ENCODE measurements at places on chromosomes 7 and 10.

DNA sequence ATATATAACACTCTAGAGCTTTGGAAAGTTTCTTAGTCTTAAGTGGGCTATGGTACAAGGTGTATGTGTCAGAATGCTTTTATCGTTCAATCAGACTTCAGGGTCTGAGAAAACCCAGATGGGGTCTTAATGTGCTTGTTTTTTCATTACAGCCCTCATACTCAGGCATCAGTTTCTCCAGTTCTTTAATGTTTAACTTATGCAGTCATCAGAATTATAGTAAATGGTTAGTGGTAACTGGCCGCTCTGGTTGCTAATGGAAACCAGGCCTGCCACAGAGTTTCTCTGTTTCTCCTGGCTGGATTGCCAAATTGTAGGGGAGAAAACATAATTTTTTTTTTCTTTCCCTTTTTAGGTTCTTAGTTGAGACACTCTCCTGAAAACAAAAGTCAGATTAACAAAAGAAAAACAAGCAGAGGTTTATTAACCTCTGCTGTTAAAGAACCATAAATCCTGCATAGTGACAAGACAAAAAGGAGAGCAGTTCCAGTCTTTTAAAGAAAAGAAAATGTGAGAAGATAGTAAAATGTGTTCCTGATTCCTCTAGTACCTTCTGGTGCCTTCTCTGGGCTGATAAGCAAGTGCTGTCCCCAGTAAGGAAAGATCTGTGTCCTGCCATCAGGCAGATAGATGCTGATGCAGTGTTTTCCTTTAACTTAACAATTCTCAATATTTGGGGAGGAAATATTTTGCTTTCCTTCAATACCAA is 21.5 kb upstream of the GHITM start:
- no peak for DNase-seq

DNA sequence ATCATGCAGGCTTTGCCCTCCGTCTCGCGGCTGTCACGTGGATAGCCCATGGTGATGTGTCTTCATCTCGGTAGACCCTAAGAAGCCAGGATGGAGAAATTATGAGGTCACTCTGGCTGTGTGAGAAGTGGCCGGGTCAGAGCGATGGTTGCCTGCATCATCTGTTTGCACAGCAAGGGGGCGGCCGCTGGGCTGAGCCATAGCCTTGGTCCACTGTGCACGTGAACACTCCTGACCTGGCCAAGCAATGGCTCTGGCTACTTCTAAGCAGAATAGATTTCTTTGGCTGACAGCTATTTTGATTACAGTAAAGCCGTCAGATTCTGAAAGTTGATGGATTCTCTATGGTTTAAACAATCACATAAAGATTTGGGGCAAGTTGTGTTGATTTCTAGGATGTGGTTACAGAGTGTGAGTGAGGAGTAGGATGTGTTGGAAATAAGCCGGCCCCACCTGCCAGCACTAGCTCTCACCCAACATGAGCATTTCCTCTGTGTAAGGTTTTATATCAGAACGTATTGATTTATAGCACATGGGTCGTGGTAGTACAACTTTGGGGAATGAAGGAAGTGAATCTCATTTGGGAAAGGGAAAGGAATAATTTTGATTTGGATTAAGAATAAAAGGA is 214.4 kb upstream of the GPR26 start:
- no peak for DNase-seq

DNA sequence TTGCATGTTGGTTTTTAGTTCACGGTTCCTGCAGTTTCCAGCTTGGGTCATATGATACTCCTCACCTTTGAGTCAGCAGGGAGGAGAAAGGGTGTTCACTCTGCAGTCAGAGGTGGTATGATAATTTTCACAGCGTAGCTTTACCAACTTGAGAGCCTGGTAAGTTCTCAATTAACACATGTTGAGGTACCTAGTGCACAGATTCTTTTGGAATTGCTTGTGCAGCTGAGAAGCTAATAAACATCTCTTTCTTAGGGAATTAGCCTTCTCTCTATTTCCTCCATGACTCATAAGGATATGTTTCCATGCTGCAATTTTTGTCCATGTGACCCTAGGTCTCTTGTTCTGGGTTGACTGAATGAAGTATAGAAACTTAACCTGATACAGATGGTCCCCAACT is 166.6 kb downstream of the KIF20B start:
- no peak for DNase-seq

- no peak for DNase-seq
Observed at GRCh38 chr7:38630720-38631673, at the start of gene AMPH. Gene AMPH, minus strand, starts transcription at chr7:38631373. Its CDS starts 22 bp downstream, at chr7:38631351.

GRCh38 chr10:86373828-86374227 is 7.2 kb upstream of the GRID1 start:
- no peak for DNase-seq

GRCh38 chr7:114293289-114294012 is 121.2 kb upstream of the FOXP2 start:
- DNase-seq, result no peak

GRCh38 chr10:124123156-124123555 is 29.8 kb upstream of the CHST15 start:
- no peak for DNase-seq

DNA sequence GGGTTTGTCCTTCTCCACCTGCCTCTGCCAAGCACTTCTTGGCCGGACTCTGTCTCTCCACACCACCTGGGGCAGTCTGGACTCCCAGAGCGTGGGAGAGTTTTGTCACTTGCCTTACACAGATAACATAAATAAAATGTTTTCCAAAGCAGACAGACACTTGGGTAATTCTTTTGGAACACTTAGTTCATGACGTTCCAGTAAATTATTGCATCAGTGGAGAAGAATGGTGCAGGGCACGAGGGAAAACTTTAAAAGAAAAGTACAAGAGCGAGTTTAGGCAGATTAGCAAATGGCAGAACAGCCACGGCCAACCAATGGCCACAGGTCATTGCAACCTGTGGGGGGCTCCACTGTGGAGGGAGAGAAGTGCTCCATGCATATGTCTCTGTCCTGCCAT is 170.6 kb upstream of the GRB10 start:
- no peak for DNase-seq

All from stimulated activated CD4-positive, alpha-beta T cell treated with anti-CD3 and anti-CD28 coated beads, Interleukin-1b, Interleukin-23, amount 100 ng/mL, for 4 hours (primary cell).